Stimulated activated CD8-positive, alpha-beta memory T cell treated with anti-CD3 and anti-CD28 coated beads, Interleukin-4, amount 100 ng/mL, for 4 hours (primary cell): ENCODE measurements at places on chromosomes 1 and 21.

DNA sequence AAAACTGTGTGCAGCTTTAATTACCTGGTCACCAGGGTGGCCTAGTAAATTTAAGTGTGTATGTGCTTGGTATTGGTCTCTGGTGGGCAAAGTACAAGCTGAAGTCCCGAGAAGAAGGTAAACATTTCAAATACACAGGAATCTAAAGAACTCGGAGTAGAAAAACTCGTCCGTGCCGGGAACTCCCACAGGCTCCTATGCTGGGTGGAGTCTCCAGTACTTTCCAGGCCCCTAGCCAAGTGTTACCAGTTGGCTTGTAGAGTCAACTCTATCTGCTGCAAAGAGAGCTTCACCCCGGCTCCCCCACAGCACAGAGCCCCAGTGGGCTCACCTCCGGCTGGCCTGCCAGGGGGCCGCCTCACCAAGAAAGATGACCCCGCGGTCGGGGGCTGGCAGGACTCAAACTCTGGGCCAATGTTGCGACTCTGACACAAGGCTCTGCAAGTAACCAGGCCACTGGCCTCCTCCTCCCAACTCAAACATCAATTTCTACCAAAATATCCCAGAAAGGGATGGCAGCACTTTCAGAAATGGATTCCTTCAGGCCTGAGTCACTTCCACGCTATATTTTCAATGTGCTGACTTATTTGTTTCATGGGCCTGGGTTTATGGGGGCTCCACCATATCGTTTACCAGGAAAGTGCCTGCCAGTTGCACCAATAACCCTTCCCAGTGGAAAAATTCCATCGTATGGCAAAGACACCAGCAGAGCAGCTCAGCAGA is 73.9 kb downstream of the SLC66A1 start:
- no peak for DNase-seq

GRCh38 chr1:30466026-30466425 is 257.4 kb downstream of the MATN1 start:
- no peak for DNase-seq

GRCh38 chr1:15717418-15718125 is 18.5 kb upstream of the SLC25A34 start:
- no peak for DNase-seq

DNA sequence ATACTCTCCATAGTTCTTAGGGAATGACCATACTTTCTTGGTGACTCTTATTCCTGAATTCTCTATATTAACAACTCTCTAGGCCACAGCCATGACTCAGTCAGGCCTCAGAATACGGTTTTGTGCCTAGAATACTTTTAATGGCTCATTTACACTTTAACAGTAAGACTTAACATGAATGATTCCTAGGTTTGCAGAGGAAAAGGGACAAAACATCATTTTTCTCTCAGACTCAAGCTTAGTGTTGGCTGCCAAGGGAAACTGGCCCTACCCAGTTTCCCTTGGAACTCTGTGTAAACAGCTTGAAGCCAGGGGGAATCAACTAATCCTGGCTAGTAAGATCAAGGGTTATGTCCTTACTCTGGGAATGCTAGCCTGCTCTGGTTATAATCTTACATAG is 164.9 kb upstream of the PKN2 start:
- no peak for DNase-seq

DNA sequence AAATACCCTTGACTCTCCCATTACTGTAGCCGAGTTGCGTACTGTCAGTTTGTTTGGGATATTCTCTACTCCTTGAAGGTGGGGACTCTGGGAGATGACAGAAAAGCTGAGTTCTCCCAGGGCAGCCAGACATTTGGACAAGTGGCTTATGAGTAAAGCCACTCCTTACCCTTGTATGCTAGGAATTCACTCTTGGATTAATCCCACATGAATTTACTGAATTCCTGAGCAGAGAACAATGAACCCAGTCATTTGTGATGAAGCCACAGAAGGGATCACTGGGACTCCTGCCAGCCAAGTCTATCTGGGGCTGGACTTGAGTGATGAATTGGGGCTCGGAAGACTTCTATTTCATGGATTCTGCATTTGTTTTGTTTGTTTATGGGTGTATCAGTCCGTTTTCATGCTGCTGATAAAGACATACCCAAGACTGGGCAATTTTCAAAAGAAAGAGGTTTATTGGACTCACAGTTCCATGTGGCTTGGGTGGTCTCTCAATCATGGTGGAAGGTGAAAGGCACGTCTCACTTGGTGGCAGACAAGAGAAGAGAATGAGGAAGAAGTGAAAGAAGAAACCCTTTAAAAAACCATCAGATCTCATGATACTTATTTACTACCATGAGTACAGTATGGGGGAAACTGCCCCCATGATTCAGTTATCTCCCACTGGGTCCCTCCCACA is 25.1 kb downstream of the C1orf116 start:
- DNase-seq, result no peak

DNA sequence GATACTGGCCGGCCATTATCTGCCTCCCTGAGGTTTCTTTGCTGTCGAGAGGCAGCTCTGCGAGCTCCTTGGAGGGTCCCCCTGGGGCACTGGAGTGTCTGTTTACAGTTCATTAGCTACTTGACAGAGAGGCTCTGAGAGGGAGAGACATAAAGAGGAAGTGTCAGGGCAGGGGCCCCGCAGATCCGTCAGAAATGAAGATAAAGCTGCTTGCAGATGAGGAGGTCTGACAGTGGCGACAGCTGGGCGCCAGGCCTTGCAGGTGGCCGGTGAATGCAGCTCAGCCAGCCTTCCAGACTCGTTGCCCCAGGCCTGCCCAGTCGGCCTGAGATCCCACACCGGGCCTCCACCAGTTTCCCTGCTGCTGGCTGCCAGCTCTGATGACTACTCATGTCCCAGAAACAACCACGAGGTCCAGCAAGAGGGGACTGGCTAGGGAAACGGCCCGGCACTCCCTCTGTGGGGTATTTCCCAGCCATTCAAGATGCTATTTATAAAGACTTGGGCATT is 84.7 kb downstream of the DISP3 start:
- no peak for DNase-seq

DNA sequence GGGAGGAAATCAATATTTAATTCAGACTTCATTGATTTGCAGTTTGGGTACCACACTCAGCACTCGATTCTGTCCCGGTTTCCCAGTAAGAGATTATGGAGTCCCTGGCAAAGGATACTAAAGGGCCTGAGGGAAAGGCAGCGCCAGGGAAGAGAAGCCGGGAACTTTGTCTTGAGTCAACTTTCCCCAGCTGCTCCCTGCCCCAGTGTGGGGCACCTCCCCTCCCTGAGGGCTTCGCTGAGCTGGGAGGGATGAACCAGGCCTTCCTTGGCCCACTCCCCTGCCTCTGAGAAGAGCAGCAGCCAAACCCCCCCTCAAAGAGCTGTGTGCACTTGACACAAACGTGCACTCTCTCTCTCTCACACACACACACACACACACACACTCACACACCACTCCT is 32.6 kb downstream of the OPTC start:
- DNase-seq, result no peak

DNA sequence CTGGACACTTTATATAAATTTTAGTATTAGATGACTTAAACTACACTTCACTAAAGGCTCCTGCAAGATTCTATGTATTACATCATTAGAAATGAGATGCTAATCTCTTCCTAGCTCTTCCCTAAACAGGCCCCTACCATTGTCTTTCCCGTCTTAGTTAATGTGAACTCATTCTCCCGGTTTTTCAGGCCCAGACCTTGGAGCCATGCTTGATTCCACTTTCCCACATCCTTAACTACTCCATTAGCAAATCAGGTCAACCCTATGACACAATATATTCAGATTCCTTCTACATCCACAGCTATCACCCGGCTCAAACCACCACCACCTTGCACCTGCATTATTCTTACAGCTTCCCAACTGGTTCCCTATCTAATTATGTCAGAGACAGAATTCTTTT is 73.3 kb downstream of the NVL start:
- DNase-seq, result no peak

- DNase-seq, result no peak
Observed at GRCh38 chr1:234535763-234536515, 57.0 kb upstream of the TARBP1 start.

DNA sequence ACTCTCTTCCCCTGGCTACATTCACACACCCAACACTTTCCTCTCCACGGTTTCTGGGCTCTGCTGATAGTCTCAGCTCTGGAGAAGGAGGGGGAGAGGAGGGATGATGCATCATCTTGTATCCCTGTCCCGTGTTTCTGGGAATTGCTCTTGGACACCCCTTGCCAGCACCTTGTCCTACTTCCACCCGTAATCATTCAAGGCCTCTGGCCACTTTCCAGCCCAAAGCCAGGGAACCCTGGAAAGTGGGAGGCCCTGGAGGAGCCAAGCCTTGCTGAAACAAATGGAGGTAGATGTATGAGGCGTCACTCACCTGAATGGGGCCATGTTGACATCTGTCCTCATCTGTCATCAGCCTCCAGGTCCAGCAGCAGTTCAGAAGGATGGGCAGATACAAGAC is 4.4 kb downstream of the PLEKHO1 start:
- no peak for DNase-seq

DNA sequence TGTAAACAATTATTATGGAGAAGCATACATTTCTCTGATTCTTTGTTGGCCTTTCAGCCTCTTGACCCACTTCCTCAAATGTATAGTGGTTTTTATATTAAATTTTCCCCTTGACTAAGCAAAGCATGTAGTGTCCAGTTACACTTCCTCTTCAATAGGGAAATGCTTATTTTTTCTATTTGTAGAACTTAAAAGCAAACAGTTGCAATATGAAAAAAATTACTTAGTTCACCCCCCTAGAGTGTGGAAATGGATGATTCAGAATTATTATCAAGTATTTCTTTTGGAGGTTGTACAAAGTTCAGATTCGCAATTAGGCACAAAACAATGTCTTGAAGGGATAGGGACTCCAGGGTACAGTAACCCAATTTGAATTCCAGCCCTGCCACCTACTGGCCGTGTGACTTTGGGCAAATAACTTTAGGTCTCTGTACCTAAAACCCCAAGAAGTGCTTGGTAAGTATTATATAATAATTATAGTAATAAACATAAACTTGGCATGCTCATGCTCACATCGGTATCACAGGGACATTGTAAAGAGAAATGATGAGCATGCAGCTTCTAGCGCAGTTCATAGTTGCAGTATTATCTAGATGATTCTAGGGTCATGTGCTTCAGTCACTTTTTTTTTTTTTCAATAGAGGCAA is 28.6 kb upstream of the IFNGR2 start:
- DNase-seq, result no peak

GRCh38 chr1:239483391-239483790 is 97.0 kb downstream of the CHRM3 start:
- no peak for DNase-seq

- DNase-seq, result no peak
Observed at GRCh38 chr21:43590194-43590593, 69.1 kb downstream of the HSF2BP start.

DNA sequence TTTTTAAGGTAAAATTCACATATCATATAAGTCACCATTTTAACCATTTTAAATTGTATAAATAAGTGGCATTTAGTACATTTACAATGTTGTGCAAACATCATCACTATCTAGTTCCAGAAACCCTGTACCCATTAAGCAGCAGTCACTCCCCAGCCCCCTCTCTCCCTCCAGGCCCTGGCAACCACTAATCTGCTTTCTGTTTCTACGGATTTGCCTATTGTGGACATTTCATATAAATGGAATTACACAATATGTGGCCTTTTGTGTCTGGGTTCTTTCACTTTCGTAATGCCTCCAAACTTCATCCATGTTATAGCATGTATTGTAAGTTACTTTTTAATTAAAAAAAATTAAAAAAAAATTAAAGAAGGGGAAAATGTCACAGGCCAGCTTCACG is 58.0 kb upstream of the RAB3GAP2 start:
- DNase-seq, result no peak

DNA sequence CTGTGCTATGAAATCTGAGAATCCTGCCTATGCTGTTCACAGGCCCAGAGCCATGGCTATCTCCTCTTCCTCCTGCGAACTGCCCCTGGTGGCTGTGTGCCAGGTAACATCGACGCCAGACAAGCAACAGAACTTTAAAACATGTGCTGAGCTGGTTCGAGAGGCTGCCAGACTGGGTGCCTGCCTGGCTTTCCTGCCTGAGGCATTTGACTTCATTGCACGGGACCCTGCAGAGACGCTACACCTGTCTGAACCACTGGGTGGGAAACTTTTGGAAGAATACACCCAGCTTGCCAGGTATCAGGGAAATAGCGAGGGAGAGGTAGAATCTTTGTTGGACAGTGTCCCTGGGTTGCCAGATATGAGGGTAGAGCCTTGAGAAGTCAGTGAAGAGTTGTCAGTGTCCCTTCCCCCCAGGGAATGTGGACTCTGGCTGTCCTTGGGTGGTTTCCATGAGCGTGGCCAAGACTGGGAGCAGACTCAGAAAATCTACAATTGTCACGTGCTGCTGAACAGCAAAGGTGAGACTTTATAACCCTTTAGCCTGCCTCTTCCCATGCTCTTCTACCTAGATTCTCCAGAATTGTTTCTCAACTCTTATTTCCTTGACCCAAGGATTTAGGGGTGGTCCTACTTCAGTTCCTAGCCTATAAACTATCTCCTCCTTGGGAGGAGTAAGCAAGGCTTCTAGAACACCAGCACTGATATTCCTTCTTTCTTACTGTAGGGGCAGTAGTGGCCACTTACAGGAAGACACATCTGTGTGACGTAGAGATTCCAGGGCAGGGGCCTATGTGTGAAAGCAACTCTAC is 1.4 kb downstream of the NIT1 start:
- peak; percentile 11 for DNase-seq

DNA sequence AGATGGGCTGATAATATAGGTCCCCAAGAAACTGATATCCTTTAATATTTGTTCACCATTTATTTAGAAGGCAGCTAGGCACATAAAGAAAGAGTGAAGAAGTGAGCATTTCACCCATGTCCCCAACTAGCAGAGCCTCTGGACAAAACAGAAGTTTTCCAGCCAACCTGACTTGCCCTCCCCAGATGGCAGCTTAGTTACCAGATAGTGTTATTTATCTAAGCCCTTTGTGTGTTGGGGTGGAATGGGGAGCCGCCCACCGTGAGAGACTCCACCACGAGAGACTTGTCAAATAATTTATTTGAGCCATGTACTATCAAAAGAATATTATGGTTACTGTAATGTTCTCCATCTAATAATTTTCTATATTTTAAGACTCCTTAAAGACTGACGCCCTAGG is 54.9 kb upstream of the C1orf198 start:
- DNase-seq, result no peak

GRCh38 chr1:174166530-174167264 is 7.4 kb downstream of the RABGAP1L start:
- DNase-seq, result no peak

GRCh38 chr1:76951153-76951552 is 83.9 kb downstream of the ST6GALNAC5 start:
- no peak for DNase-seq

- no peak for DNase-seq
Observed at GRCh38 chr1:51628715-51629590, 12.1 kb downstream of the OSBPL9 start.
